Stimulated activated CD8-positive, alpha-beta memory T cell treated with anti-CD3 and anti-CD28 coated beads, Interleukin-12 subunit alpha, Interleukin-12 subunit beta, amount 100 ng/mL, for 4 hours (primary cell): ENCODE measurements at places on chromosomes 2 and 18.

GRCh38 chr2:104790100-104790811, 63.7 kb upstream of the POU3F3 start:
- DNase-seq: no peak

DNA sequence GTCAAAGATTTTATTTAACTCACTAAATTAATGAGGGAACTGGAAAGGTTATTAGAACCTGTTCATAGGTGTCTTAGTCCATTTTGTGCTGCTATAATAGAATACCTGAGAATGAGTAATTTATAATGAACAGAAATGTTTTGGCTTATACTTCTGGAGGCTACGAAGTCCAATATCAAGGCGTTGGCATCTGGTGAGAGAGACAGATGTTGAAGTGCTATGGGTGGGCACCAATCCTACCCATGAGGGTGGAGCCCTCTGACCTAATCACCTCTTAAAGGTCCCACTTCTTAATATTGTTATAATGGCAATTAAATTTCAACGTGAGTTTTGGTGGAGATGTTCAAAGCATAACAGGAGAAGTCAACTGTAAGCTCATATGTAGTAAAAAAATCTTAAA, 5.1 kb downstream of the RPIA start:
- no peak for DNase-seq

- DNase-seq: no peak
Observed at GRCh38 chr2:207083361-207084110, 82.2 kb downstream of the KLF7 start.

GRCh38 chr2:60311524-60311923, 241.9 kb downstream of the BCL11A start:
- DNase-seq: no peak

DNA sequence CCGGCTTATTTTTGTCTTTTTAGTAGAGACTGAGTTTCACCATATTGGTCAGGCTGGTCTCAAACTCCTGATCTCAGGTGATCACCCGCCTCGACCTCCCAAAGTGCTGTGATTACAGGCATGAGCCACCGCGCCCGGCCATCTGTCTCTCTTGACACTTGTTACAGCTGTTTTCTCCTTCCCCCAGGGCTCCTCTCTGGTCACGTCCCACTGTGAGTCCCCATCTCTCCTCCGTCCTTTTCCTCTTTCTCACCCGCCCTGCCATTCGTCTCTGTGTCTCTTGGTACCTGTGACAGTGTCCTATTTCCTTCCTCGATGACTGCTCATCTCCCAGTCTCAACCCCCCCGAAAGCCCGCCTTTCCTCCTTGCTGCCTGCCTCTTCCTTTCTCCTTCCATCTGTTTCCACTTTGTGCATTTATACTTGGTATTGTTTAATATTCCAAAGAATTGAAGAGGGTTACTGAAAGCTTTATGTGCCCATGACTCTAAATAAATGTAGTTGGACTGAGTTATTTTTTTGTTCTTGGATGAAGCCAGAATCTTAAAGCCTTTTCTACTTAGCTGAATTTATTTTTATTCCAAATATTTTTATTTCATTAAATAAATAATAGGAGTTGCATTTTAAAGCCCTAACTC, 241.5 kb downstream of the SH3RF3 start:
- no peak for DNase-seq

DNA sequence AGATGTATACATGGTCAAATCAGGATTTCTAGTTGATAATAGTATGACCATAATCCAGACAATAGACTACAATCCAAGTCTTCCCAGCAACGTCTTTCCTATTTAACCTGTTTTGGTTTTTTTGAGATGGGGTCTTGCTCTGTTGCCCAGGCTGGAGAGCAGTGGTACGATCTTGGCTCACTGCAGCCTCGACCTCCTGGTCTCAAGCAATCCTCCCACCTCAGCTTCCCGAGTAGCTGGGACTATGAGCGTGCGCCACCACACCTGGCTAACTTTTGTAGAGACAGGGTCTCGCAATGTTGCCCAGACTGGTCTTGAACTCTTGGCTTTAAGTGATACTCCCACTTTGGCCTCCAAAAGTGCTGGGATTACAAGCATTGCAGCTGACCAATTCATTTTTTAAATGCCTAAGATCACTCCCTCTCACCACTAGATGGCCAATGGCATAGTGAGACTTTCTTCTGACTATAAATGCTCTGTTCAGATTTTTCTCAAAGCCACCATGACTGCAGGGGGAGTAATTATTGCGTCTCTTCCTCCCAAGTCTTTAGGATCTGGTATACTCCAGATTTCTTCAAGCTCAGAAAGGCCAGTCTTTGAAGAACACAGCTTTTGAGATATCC, 47.6 kb downstream of the HNRNPLL start:
- DNase-seq: no peak

- DNase-seq: no peak
Observed at GRCh38 chr2:128780434-128781080, 461.9 kb upstream of the HS6ST1 start.

DNA sequence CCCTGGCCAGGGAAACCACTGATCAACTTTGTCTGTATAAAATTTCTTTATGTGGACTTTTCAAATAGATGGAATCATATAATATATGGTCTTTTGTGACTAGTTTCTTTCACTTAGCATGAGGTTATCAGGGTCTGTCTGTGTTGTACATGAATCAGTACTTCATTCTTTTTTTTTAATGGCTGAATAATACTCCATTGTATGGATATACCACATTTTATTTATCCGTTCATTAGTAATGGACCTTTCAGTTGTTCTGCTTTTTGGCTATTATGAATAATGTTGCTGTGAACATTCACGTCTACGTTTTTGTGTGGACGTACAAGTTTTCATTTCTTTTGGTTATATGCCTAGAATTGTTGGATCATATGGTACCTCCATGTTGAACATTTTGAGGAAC, 69.1 kb upstream of the GAREM2 start:
- DNase-seq: no peak

- DNase-seq: no peak
Observed at GRCh38 chr2:112776113-112776512, 8.2 kb downstream of the IL1A start.
